Neural progenitor cell (in vitro differentiated cells): ENCODE measurements at places on chromosomes 2 and 18.

- DNase-seq = no peak
Measured at GRCh38 chr18:26794230-26795101, 71.0 kb downstream of the AQP4 start.

- DNase-seq = no peak
Measured at GRCh38 chr2:159933727-159934049, 128.7 kb downstream of the PLA2R1 start.

DNA sequence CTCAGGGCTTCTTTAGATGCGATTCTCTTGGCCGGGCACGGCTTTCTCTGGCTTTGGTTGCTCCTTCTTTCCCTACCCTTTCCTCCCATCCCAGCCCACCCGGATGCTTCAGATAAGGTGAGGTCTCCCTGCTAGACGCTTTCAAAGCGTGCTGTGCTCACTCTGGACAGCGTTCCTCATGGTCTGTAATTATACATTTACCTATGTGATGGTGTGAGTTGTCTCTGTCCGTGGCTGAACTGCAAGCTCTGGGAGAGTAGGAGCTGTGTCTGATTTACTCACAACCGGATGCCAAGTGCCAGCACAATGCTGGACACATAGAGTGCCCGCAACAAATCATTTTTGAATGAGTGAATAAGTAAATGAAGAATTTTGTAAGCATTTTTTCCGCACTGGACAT is 26.8 kb upstream of the PNPT1 start:
- no peak for DNase-seq

DNA sequence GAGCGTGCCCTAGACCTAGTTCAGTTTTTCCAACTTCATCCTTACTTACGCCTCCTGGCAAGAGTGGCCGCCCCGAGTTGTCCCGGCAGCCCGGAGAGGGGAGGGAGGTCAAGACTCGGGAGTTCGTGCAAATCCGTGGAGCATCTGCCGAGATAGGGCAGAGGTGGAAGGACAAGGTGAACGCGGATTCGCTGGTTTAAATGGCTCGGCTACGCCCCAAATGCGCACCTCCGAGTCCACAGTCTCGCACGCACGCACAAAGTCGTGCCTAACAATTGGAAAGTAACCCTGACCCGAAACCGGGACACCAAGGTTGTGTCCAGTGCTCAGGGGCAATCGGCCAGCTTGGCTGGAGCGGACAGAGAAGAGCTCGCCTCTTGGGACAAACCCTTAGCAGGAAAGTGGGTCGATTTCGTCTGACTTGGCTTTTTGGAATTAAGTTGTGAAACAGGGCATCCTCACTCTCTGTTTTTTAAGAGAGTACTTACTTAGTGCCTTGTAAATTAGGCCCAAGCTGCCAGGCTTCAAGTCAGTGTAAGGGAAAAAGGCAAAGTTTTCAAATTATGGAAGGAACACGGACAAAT is 726 bp upstream of the SS18 start:
- DNase-seq = no peak

- DNase-seq = no peak
Measured at GRCh38 chr2:177636672-177637071, 244.1 kb downstream of the AGPS start.

DNA sequence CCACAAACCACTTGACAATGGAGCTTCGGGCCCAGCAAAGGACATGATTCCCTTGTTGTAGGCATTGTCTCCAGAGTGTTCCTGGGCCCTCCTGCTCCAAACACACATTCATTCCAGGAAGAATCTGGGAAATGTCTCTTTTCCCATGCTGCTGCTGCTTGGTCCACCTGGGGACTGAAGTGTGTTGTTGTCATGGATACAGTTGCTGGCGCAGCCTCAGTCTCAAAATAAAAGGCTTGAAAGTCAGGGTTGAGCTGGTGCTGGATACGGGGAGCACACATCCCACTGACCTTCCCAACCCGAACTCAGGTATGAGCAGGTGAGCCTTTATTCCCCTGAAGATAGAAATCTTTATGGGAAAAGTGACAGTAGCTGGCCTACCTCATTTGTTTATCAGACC is 30.6 kb upstream of the SPP2 start:
- no peak for DNase-seq

DNA sequence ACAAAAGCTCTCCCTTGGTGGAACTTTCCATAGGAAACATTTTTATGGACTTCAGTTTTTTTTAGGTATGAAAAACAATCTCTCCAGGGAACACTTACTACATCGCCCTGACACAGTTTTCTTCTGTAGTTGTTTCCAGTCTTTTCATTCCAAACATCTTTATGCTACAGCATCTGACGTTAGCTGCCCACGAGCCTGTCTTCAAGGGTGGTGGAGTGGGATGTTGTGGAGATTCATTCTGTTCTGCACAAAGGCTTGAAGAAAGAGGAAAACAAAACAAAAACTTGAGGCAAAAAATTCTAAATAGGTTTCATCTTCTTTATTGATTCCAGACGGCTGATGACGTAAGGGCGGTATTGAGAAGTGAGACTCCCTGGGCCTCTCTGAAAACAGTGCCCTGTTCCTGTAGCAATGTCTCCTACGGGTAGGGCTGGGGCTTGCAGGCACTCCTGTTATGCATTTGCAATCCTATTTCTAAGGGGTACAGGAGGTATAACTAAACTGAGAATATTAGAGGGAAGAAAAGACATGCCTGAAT is 375.0 kb downstream of the RNF144A start:
- DNase-seq = no peak

DNA sequence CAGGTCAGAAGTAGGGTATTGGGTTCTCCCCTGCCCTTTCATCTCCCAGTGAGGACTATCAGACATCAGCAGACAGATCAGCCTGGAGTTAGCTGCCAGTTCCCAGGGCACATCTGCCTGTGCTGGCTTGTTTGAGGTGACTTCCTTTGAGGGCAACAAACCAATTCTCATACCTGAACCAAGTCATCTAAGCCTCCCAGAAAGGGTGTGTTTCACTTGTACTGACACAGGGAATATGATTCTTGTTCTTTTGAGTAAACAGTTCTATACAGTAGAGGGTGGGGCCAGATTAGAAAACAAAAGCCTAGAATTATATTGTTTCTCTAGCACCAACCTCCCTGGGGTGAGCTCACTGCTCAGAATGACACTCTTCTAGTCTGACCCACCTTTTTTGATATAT is 591.9 kb downstream of the SLC4A3 start:
- no peak for DNase-seq

GRCh38 chr2:17336458-17336857 is 181.8 kb downstream of the RAD51AP2 start:
- no peak for DNase-seq

DNA sequence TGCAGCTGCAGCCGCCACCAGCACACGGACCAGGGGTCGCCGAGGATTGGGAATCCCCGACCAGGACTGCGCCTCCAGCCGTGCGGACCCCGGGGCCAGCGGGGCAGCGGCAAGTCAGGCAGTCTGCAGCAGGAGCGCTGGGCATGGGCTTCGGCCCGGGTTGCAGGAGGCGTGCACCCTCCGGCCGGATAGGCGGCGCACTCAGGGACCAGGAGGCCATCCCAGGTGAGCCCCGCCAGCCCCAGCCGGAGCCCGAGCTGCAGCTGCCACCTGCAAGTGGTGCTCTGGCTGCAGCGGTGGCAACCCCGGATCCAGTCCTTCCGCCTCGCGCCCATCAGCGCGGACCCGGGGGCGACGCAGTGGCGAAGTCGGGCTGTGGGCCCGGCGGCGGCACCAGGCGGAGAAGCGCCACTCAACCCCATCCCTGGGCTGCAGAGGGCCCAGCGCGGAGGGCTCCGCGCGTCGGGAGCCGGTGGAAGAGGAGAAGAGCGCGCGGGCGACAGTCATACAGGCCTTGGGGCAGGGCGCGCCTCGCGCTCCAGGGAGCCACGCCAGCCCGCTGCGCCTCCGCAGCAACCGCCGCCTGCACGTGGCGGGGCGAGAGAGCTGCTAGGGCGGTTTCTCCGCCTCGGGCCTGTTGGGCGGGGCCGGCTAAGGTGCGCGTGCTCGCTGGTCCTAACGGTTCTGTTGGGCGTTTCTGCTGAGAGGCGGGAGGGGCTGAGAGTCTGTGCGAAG is 73.8 kb downstream of the RPIA start:
- DNase-seq = peak; percentile 59

GRCh38 chr2:165164201-165164600 is 39.6 kb downstream of the SCN3A start:
- no peak for DNase-seq

DNA sequence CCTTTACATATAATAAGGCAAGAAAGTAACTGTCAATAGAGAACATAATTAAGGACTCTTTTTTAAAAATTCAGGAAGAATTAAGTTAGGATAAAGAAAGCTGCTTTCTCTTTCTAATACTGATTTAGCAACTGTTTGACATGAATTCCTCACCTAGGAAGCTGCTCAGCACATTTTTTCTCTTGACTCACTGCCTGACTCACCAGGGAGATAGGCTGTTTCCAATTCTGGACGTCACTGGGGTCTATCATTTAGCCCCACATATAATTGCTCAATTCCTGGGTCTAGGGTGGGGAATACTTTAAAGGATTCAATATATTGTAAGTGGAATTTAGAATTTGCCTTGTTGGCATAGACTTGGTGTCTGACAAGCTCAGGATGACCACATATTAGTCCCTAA is 50.8 kb upstream of the UGP2 start:
- DNase-seq = no peak

DNA sequence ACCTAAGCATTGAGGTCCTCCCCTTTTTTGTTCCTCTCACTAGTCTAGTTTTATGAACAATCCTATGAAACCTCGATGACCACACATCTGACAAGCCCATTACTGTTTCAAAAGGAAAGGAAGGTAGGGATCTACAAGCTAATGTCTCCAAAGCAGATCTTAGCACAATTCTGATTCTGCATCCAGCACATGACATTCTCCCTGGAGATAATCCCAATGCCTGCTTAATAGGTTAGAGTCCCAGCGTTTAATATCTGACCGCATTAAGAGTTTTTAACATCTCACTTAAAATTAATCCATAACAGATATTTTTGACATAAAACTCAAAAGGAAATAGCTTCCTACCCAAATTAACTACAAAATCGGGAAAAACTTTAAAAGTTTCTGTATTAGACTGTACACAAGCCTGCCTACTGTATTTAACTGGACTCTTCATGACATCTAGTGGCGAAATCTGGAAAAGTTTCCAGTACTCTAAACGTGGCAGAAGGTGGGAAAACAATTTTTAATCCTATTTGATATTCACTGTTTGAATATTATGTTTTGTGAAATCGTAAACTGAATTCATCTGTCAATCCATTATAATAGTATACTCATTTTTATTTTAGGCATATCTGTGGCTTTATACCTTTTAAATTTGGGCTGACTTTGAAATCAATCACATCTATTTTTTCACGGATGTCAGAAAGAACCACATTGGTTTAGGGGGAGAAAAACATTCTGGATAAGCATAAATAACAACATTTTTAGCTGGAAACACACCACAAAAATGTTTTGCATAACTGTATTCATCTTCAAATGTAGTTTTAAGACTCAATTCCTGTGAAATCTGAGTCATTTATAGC is 62.4 kb downstream of the TXNL1 start:
- DNase-seq = peak; percentile 71

GRCh38 chr18:59952283-59953007 is 52.6 kb downstream of the PMAIP1 start:
- DNase-seq = no peak

DNA sequence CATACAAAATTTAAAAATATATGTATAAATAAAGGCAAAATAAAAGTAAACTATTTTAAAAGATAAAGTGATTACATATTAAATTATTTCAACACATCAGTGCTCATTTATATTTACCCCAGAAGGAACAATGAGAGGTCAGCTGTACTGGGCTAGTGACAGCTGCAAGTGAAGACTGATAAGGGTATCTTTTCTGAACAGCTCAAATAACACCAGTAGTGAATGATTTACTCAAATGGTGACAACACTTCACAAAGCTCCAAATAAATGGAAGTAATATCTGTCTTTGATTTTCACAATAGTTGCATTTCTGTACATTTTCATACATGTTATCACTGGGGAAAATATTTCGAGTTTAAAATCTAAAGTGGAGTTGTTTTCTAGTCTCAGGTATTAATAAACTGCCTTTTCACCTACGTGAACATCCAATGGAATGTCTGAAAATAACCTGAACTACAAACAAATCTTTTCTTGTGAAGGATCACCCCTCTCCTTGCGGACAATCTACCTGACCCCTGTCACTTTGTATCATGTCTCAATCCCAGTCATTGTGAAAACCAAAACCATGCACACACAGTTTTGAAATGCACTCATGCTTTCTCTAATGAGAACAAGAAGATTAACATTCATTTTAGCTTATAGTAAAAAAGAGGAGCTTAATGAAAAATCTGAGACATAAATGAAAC is 1928.8 kb upstream of the CELF4 start:
- no peak for DNase-seq

DNA sequence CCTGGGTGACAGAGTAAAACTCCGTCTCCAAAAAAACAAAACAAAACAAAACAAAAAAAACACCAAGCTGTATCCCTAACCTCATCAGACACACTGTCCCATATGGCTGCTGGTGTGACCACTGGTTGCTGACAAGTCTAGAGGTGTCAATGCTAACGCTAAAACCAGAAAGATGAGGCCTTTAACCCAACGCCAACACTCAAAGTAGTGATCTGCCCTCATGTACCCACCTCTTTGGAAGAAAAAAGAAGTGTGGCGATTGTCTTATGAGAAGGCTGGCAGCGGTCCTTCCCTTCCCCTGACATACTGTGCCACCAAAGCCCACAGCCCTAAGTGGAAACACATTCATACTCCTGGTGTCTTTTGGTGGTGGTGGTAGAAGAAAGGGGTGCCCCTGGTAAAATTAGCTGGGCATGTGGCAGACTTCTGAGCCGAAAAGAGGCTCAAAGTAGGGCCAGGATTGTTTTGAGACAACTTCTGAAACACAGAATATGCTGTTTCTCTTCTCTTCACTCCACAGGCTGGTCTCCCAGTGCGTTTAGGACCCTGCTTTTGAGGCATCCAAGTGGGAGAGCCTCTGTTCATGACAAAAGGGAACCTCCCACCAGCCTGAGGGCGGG is 9.8 kb downstream of the SERTAD2 start:
- DNase-seq = no peak

- no peak for DNase-seq
Measured at GRCh38 chr2:169649278-169649677, 44.9 kb downstream of the CFAP210 start.

DNA sequence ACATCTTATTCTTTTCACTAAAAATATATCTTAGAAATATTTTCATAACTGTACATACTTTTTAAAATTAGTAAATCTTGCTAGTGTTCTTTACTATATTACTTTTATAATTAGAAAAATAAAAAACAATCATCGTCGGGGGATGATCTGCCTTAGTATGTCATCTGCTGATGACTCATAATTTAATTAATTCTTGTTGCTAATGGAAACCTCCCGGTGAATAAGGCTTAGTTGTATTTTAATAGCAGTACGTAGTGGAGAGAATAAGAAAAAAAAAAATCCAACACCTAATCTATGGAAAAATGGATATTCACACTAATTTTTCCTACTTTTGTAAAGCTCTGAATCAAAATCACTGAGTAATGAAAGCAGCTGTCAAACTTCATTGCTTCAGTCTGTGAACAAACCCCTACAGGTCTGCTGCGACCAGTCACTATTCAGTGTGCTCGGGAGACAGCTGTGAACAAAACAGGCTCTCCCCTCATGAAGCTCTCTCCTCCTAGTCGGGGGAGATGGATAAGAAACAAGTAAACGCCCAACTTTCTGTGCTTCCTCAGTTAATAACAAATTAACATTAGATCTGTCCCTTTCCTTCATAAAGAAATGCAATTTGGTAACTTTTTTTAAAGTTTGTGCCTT is 97.4 kb upstream of the UPP2 start:
- DNase-seq = no peak
